SJSA1 (cell line): ENCODE measurements at places on chromosomes 3 and 15. TPM values are rescaled to one million over a fixed set of nuclear protein-coding genes. Genes with fewer than 3 reads are reported as not detected.

The GOLGA8T gene
- 0.32 TPM in 1 of 2 replicates, not detected in the other for total RNA-seq

The RAB43 gene
- total RNA-seq, result 7.9 and 12.1 TPM in 2 replicates

The TMIE gene
- total RNA-seq, result not detected in 2 replicates

The NR1I2 gene
- total RNA-seq, result 0.08 TPM in 1 of 2 replicates, not detected in the other

The IGSF11 gene
- 0.18 and 1.0 TPM in 2 replicates for total RNA-seq

DNA sequence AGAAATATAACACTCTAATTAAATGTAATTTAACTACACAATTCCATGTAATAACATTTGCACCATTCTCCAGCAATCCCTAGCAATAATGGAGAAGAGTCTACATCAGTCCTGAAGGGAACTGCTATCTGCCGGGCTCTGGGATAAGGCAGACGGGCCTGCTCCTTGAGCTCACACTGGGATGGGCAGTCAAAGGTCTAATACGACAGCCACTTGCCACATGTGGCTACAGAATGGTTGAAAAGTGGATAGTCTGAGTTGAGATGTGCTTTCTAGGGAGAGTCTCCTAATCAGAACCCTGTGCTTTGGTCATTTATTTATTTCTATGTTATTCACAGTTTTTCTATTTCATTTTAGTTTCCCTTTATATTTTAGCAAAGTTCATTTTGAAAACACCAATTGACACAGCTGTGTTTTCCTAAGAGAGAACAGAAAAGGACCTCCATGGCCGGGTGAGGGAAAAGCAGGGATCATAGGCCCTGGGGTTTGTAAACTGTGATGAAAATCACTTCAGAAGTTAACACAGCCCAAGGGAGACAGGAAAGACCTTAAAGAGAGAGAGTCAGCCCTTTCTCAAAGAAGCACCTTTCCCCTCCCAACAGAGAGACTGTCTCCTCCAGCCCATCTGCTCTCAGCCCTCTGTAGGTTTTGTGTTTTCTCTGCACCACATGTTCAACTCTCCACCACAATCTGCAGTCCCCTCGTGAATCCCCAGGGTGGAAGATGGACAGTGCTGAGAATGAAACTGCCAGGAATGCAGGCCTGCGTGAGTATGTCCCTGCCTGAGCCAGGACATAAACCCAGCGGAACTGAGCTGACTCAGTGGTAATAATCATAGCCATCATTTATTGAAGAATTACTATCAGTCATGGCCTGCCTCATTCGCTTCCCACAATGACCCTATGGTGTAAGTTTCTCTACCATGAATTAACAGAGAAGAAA is 11.6 kb downstream of the FSIP1 start:
- DNase-seq, result peak; percentile 68

GRCh38 chr15:100760357-100760903 is 119.2 kb upstream of the ALDH1A3 start:
- DNase-seq, result no peak

DNA sequence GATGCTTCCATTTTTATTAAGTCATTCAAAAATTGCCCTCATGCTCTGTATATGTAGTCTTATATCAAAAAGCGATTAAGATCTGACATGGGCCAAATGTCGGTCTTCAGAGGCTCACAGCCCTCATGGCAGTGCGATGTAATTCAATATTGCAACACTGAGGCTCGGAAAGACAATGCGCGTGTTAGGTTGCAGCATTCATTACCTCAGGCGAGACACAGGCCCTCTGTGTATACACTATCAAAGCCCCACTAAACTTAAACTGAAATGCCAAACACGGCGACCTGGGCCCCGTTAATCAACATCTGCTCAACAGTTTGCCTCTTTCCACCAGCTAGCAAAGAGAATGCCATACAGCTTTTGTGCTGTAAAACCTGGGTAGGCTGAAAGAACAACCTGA is 413.4 kb downstream of the ERC2 start:
- DNase-seq, result no peak

- DNase-seq, result no peak
Measured at GRCh38 chr3:62332835-62333244, 40.5 kb downstream of the FEZF2 start.

DNA sequence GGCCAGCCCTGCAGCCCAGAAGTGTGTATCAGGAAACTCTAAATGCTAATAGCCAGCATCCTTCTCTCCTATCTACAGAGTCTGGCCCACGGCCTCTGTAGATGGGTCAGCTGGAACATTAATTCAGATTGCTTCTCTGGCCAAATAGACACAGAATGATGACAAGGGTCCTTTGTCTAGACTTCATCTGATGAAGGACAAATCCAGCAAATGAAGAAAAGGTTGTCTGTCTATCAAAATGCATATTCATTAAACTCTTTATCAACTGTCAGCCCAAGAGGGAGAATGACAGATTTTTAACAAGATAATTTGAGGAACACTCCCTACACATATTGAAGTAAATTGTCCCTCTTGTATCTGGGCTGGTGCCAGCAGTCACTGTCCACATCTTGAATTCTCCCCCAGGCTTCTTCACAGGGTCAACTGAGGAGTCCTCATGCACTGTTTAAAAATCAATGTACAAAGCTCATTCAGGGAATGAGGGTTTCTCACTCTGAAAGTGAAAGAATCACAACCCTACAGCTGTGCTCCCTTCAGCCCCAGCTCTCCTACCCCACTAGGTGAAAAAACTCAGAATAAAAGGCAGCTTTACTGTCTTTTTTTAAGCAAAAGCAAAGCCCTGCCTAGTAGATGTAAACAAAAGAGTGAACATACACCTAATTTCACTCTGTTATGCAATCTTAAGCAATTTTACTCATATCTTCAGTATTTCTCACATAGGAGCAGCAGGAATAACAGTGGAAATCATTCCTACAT is 507.7 kb downstream of the IGSF11 start:
- no peak for DNase-seq

GRCh38 chr15:29242456-29243242 is 27.0 kb downstream of the NSMCE3 start:
- no peak for DNase-seq

DNA sequence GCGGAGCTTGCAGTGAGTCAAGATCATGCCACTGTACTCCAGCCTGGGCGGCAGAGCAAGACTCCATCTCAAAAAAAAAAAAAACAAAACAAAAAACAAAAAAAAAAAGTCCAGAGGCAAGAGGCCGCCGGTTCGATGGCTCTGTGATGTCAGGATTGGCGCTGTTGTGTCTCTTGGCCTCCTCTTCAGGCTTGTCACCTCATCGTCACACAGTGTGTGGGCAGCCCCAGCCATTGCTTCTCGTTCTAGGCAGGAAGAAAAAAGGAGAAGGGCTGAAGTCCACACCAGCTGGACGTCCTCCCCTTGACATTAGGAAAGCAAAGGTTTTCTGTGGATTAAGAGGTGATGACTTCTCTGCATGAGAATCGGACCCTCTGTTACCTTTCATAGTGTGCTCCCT is 191.1 kb downstream of the NSMCE3 start:
- no peak for DNase-seq

DNA sequence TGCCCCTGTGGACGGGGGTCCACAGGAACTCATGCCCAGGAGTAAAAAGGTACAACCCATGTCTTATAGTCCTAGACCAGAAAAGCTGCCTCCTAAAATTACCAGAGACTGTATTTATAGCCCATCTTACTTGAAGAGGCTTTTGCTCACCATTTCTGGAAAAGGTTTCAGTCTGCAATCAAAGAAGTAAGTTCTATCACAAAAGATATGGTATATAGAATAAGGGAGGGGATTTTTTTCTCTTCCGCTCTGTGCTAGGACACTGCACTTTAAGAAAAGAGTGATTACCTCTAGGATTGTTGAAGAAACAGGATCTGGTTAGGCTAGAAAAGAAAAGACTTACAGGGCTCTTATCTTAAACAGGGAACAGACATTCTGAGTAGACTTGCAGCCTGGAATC is 2.6 kb downstream of the SSUH2 start:
- no peak for DNase-seq

GRCh38 chr3:136577791-136578190 is 174.4 kb downstream of the STAG1 start:
- no peak for DNase-seq
